ENCODE measurements at places on chromosomes 16 and 17.
A peak's percentile ranks its signal among the peaks of the same experiment; 100 is the strongest.

GRCh38 chr17:27585153-27585681 is 45.8 kb upstream of the LGALS9 start:
- no peak for DNase-seq

- DNase-seq: no peak
Measured at GRCh38 chr17:77548967-77549366, 408.2 kb downstream of the SEC14L1 start.

- no peak for DNase-seq
Measured at GRCh38 chr16:50800074-50800473, 58.2 kb downstream of the CYLD start.

DNA sequence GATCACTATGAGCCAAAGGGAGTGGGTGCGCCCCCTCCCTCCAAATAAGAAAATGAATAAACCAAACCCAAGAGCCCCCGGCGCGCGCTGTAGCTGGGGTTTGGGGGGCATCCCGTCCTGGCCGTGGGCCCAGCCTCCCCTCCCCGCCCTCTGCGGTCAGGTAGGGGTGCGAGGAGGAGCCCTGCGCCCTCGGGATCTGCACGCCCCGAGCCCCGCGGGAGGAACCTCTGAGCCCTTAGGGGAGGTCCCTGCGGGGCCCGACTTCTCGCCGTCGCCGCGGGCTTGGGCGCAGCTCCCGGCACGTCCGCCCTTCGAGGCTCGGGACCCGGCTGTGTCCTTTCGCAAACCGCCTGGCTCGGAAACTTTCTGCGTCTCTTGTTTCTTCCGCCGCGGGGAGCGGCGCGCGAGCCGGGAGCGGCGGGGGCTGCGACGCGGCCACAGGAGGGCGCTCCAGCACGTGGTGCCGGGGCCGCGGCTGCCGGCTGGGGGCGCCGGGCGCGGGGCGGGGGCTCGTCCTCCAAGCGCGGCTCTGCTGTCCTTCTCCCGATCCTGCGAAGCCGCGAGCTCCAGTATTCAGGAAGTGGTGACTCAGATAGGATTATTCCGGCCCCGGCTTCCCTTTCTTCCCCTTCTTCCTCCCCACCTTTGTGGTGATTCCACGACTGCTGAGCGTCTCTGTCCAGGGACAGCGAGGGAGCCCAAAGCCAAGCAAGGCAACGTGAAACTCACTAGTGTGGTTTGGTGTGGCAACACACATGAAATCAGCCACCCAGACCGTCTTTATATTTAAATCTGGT is 1.6 kb downstream of the PITPNC1 start:
- peak; percentile 63 for DNase-seq

- DNase-seq: no peak
Measured at GRCh38 chr16:79439901-79440300, 160.6 kb downstream of the MAF start.

DNA sequence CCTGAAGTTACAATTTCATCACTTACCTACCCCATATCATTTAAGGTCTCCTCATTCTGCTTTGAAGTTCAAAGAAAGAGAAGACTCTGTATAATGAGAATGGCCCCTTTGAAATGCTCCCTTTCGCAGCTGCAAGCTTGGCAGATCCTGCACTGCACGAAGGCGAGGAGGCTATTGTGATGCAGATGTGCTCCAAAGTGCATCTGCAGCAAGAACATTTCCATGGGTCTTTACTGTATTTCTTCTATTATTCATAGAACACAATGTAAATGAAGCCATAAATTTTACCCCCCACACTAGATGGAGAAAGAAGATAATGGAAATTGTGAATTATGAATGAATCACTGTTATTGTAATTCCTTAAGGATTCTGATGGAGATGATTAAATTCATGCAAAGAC is 178.7 kb downstream of the CHD9NB start:
- no peak for DNase-seq

DNA sequence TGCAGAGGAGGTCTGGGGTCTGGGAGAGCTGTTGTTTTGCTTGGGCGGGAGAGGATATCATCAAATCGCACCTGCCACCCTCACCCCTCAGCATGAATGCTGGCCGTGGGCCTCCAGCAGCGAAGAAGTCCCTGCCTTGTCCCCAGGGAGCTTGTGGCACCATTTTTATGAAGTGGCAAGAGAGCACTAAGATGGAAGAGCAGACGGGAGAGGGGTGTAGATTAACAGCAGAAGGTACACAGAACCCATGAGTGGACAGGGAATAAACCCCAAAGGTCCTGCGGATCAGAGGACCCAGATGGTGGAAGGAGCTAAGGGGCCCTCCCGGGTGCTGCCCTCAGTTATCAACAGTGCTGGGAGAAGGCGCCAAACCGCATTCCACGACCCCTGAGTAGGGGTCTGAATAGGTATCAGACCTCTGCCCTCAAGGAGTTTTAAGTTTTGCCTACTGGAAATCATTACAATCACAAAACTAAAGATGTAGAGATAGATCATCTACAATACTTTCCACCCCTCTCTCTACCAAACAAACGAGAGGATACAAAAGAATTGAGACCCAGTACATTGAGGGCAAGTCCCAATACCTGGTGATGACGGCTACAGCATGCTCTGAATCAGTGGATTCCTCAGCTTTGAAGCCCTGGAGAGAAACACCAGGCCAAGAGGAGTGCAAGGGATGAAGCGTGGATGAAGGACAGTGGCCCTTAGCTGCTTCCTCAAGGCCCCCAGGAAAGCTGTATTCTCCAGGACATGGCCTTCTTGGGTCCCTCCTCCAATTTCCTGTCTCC is 60.2 kb downstream of the CCDC182 start:
- no peak for DNase-seq

DNA sequence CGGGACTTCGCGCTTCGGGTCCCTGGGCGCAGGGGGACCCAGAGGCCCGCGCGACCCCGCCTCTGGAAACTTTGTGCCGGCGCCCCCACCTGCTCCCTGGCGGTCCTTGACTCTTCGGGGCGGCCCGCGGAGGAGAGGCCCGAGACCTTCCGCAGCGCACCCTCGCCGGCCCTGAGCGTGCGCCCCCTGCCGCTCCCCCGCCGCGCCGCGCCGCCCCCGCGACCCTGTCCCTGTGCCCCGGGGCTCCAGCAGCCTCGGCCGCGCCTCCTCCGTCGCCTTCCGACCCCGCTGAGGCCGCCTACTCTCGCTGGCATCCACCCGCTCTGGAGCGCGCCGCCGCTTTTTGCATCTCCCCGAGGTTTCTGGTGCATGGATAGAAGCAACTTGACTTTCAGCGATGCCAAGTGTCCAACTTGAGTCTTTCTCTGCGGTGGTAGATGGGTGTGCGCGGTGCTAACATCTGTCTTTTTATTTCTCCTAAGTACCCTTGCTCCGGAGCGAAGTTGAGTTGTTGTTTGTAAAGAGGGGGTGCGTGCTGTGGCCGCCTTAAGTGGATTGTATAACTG is 414 bp downstream of the DUSP14 start:
- DNase-seq: peak; percentile 43

DNA sequence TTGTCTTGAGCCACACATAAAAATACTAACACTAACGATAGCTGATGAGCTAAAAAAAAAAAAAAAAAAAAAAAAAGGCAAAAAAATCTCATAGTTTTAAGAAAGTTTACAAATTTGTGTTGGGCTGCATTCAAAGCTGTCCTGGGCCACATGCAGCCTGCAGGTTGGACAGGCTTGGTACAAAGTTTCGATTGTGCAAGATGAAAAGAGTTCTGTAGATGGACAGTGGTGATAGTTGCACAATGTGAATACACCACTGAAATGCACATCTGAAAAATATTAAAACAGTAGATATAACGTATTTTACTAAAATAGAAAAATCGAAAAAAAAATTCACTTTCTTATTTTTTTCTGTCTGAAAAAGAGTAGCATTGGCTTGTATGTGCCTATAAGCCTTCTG is 42.9 kb downstream of the AMFR start:
- no peak for DNase-seq

Data from NCI-H1092 treated with DMSO at 0.1 percent for 48 hours (cell line).